ENCODE measurements at places on chromosomes 6 and 20.

DNA sequence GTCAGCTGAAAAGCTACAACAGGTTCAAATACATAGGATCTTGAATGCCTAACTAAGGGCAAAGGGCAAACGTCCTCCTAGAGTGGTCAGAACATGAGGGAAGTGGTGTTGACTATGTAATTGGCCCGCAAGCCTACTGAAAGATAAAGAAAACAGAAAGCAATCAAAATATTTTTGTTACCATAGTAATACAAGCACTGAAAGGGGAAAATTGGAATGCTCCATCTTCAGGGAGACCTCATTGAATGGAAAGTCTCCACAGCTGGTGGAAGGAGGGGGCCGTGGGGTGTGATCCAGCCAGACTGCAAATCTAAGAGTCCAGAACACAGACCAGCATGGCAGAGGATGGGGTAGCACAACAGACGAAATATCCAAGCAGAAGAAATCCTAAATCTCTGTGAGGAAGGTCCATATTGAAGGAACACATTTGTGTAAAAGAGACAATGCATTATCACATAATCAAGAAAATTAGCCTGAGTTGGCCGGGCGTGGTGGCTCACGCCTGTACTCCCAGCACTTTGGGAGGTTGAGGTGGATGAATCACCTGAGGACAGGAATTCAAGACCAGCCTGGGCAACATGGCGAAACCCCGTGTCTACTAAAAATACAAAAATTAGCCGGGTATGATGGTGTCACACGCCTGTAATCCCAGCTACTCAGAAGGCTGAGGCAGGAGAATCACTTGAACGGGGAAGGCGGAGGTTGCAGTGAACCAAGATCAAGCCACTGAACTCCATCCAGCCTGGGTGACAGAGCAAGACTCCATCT is 39.5 kb downstream of the MTFR2 start:
- no peak for DNase-seq

DNA sequence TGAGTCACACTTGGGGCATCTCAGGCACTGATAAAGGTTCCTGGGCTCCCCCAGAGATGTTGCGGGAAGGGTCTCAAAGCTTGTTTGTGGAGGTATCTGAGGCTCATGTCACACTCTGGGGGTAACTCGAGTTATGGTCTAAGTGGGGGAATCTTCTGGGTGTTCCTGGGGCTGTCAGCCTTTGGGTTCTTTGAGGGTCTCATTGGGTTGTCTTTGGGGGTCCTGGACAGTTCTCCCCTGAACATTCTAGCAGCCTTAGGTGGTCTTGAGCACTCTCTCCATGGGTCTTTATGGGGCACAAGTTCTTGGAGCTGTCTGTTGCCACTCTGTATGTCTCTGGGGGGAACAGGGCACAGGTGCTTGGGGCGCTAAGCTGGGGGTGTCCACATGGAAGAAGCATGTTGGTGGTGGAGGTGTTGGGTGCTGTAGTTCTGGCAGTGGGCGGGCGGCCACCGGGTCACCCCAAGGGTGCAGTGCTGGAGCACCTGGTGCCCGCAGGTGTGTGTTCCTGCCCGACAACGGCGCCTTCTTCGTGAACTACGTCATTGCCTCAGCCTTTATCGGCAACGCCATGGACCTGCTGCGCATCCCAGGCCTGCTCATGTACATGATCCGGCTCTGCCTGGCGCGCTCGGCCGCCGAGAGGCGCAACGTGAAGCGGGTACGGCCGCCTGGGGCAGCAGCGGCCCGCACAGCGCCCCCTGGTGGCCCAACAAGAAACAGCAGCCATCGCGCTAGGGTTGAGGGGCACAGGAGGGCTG is 7.1 kb upstream of the CAPN11 start:
- DNase-seq, result peak; percentile 67

DNA sequence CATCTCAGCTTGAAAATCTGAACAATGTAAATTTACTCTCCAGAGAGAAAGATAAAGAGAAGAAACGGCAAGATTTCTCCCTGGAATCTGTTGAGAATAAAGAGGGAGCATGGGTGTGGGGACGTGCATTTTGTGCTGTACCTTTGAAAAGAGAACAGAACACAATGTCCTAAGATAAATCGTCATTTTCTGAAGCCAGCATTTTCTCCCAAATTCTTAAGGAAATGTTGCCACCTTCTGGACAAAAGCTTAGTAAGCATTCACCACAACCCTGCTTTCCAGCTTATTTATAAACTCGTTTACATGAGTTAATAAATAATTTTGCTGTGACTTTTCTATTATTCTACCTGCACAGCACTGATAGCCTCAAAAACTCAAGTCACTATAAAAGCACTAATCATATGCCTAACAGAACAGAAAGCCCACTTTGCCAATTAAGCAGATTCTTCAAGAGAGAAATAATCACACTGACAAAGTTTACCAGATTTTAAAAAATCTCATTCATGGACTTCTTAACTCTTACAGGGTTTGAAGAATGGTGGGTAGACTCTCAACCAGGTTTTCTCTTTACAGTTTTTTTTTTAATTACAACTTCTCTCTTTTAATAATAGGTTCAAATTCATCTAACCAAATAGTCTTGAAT is 155.8 kb downstream of the MBOAT1 start:
- DNase-seq, result no peak

GRCh38 chr6:14799928-14800327 is 445.9 kb upstream of the JARID2 start:
- no peak for DNase-seq

- no peak for DNase-seq
Observed at GRCh38 chr6:165615636-165616035, 47.4 kb downstream of the PDE10A start.

- DNase-seq, result no peak
Observed at GRCh38 chr20:36317675-36318074, 11.5 kb downstream of the DLGAP4 start.

DNA sequence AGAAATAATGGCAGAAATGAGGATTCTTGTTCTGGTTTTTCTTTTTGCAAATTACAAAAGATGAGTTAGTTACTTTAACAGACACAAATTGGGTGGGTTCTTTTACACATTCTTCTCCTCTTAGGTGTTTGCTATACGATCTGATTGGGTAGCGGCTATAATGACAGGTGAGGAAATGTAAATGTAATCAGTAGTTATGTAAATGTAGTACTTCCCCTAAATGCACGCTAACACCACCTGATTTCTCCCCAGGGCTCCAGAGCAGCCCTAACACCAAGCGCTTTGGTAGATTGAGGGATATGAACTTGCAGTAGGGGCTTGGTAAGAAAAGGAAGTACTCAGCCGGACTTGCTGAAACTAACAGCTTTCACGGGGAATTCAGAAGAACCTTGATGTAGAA is 499.4 kb upstream of the NOX3 start:
- no peak for DNase-seq

- no peak for DNase-seq
Observed at GRCh38 chr6:167733740-167734661, 92.7 kb upstream of the AFDN start.

DNA sequence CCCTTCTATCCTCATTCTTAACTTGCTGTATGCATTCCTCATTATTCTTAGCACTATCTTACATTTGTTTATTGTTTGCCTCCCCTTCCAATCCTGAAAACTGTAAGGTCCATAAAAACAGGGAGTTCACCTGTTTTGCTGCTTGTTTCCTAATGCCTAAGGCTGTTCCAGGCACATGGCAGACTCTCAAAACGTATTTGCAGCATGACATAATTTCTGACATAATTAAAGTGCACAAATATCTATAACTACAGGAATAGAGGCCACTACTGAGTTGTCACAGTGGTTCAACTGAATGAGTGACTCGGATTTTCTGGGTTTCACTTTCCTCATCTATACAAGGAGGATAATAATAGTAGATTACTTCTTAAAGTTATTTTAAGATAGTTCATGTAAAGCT is 83.0 kb downstream of the HFE start:
- no peak for DNase-seq

- DNase-seq, result no peak
Observed at GRCh38 chr6:151059612-151060095, 180.1 kb upstream of the AKAP12 start.

DNA sequence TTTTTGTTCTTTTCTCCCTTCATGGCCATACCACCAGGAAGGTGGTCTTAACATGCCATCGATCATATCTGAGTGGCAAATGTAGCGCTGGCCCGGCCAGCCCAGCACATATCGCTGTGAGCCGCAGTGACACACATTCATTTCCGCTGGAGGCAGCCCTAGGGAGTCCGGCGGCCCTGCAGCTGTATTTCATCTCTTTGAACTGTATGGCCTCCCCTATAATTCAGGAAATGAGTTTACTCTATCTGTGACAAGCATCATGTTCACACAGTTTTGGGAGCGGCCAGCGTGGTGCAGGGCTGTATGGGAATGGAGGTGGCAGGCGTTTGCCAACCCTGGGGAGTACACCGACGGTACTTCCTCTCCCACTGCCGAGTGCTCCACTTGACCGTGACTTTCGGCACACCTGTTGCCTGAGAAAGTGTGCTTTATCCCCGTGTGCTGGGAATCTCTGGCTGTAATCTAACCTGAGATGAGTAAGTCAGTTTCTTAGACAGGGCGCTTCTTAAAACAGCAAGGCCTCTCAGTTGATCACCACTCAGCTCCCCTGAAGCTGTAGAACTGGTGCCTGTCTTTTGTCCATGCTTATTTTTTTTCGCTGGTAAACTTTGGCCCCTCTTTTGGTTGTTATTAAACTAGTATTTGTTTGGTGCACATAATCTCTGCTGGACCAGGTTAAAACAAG is 257.1 kb upstream of the TAB2 start:
- peak; percentile 23 for DNase-seq

- DNase-seq, result no peak
Observed at GRCh38 chr6:89413006-89413400, 930 bp upstream of the RRAGD start.

GRCh38 chr20:31363295-31363694 is 5.1 kb upstream of the DEFB118 start:
- DNase-seq, result no peak

- no peak for DNase-seq
Observed at GRCh38 chr20:52179331-52180179, 12.0 kb downstream of the ZFP64 start.

DNA sequence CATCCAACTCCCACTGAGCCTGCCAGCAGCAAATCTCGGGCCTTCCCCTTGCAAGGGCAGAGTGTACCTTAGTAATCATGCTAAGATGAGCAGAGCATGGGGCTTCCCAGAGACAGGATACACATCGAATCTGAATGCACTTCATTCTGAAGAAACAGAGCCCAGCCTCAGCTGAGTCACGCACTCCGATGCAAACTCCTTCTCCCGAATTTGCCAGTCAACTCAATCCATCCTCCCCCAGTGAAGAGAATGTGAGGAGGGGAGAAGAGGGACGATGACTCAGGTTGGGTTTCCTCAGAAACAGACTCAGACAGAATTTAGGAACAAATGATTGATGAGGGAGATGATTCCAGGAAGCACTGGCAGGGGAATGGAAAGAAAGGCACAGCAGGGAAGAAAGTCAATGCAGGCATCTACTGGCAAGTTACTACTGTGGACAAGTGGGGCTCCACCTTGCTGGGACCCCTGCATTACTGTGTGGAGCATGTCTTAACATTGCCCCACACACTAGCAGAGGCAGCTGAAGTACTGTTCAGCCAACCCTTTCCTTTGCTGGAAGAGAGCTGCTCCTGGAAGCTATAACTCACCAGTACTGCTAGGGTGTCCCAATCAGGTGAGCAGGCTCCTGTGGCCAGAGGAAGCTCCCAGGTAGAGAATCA is 251.6 kb downstream of the ADGB start:
- DNase-seq, result no peak

DNA sequence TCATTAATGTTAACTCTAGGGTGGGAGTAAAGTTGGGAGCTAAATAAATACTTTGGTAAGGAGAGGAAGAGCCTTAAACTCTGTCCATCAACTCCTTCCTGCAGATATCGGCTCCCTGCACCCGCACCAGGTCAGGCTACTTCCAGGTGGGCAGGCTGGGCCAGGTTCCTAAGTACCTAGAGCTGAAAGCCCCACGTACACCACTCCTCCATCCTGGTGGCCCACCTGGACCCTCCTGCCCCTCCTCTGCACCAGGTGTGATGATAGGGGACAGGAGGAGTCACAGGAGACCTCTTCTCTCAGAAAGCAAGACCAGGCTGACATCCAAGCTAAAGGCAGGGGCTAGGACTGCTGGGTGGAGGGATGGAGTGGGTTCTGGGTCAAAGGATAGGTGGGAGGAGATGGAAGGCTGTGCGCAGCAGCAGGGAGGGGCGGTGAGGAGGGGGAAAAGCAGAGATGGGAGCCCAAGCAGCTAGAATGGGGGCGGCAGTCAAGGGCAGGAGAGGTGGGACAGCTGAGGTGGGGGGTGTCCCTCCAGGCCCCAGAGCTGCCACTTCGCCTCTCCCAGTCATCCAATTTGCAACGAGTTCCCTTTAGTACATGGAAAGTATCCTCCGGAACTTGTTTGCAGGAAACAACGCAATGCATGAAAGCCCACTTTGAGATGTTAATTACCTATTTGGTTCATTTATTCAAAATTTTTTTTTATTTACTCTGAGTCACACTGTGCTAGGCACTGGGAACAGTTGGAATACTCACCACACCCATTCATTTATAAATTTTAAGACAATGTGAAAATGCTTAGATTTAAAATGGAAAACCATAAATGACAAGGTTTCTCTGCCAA is 15.2 kb upstream of the TOX2 start:
- DNase-seq, result no peak

DNA sequence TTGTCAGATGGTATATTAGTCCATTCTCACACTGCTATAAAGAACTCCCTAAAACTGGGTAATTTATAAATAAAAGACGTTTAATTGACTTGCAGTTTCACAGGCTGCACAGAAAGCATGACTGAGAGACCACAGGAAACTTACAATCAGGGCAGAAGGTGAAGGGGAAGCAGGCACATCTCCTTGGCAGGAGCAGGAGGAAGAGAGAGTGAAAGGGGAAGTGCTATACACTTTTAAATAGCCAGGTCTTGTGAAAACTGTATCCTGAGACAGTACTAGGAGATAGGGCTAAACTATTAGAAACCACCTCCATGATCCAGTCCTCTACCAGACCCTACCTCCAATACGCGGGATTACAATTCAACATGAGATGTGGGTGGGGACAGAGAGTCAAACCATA is 193.9 kb upstream of the KCNG1 start:
- no peak for DNase-seq

DNA sequence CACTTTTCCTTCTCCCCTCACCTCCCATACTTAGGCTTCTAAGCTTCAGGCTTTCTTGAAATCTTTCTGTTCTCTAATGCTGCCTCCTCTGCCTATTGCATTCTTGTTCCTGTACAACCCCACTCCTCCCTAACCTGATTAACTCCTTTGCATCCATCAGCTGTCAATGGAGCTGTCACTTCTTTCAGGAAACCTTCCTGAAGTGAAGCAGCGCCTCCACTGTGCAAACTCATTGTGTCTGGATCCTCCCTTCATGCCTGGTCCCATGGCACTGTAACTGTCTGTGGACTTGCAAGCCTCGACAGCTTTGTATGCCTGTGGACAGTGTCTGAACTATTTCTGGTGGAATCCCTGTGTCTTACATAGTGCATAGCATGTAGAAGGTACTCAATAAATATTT is 185.0 kb downstream of the HS3ST5 start:
- no peak for DNase-seq

GRCh38 chr6:43668151-43669028 is 19.2 kb downstream of the MRPS18A start:
- DNase-seq, result no peak

GRCh38 chr6:37659561-37659960 is 38.1 kb downstream of the MDGA1 start:
- DNase-seq, result no peak

- no peak for DNase-seq
Observed at GRCh38 chr20:58428364-58428763, 39.3 kb downstream of the VAPB start.
